ENCODE measurements at places on chromosomes 13 and 19. TPM values are rescaled to one million over a fixed set of nuclear protein-coding genes. Genes with fewer than 3 reads are reported as not detected.

The ZNF714 gene
- 2.6 TPM for total RNA-seq

DNA sequence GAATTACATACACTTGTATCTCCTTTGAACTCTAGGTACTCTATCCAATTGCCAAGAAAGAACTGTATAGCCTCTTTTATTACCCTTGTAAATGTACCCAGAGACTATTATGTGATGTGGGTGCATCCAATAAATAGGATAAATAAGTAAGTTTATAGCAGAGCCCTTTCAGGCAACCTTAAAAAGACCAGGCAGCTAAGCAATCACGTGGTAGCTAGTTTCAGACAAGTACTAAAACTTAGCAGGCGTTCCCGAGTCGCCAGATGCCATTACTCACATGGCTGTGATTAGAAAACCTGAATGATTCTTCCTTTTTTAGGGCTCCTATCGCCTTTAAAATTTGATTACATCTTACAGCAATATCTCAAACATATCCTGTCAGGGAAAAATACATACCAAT is 1303.0 kb downstream of the EFNB2 start:
- DNase-seq, result no peak

DNA sequence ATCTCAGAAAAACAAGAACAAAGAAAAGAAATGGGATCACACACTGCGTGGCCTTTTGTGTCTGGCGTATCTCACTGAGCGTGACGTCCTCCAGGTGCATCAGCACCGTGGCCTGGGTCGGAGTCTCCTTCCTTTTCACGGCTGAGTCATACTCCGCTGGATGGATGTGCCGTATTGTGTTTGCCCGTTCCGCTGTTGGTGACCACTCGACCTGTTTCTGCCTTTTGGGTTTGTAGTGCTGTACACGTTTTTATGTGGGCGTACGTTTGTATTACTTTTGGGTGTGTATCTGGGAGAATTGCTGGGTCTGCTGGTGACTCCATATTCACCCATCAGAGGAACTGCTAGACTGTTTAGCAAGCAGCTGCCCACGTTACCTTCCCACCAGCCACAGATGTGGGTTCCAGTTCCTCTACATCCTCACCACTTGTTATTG is 11.4 kb downstream of the ARID3A start:
- no peak for DNase-seq

GRCh38 chr13:76523740-76524340 is 362.4 kb downstream of the KCTD12 start:
- no peak for DNase-seq

DNA sequence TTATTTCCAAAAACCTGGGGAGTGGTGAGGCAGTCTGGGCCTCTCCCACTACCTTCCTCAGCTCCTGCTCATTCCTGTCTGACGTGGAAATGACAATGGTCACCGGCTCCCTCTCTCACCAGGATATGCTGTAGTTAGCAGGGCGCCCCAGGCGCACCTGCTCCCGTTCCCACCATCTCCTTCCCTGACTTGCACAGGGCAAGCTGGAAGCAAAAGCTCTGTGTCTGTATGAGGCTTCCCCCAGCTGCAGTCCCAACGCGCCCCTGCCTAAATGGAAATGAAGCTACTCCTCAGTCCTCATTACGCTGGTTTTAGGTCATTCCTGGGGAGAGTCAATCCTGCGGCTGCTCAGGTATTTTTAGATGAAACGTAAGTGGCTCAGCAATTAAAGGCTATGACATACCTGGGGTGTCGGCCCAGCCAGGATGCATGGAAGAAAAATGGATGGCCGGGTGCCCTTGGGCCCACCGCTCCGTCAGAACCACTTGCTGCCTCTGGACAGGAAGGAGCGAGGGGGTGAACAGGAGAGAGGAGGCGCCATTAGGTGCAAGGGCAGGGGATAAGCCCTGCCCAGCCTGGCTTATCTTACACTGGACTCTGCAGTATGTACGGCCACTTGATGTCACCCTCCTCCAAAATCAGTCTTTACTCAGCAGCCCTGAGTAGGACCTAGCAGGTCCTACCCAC is 32.4 kb downstream of the DHRS12 start:
- DNase-seq, result no peak
